ENCODE measurements at places on chromosomes 2 and 18.

GRCh38 chr18:63868546-63868945, 19.0 kb upstream of the SERPINB2 start:
- DNase-seq: no peak

DNA sequence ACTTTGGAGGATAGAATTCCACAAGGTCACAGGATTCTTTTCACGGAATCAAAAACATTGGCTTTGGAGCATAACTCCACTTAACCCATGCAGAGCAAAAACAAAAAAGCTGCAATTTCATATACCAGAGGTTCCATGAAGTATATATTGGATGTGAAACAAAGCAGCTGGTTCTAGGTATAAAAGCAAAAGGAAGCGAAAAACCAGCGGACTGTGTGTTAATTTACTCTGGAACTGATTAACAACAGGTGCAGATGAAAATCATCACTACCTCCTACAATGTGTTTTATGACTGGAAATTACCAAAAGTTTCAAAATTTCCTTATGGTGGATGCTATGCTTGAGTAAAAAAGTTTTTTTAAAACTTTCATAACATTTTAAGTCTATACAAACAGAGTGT, 54.4 kb upstream of the LINC00305 start:
- DNase-seq: no peak

GRCh38 chr2:39608686-39609441, 56.9 kb upstream of the TMEM178A start:
- no peak for DNase-seq

GRCh38 chr2:58798676-58799208, 557.6 kb upstream of the FANCL start:
- no peak for DNase-seq

- DNase-seq: no peak
Observed at GRCh38 chr2:101410746-101411145, 23.4 kb upstream of the CREG2 start.

- DNase-seq: no peak
Observed at GRCh38 chr2:239278941-239279365, 121.9 kb downstream of the HDAC4 start.

- no peak for DNase-seq
Observed at GRCh38 chr2:30900381-30900780, 93.1 kb upstream of the CAPN13 start.

- no peak for DNase-seq
Observed at GRCh38 chr2:68108120-68108519, 45.3 kb upstream of the C1D start.

- DNase-seq: no peak
Observed at GRCh38 chr2:136250131-136250530, 132.2 kb upstream of the CXCR4 start.

GRCh38 chr2:233700028-233700635, 7.4 kb downstream of the UGT1A6 start:
- DNase-seq: peak; percentile 96

DNA sequence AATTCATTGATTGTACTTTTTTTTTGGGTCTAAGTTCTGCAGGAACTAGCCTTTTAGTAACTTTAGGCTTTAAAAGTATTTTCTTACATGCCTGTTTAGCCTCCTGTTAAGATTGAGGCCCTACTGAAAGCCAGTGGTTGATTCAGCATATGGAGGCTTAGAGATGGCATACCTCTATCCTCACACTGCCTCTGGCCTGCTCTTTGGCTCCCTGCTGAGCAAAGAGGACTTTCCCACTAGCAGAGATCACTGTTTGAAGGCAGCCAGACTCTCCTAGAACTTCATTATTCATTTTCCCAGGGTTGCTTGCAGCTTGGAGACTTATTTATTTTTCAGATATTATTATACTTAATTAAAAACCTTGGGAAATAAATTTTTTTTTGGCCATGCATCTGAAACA, 405.6 kb upstream of the MEX3C start:
- no peak for DNase-seq

GRCh38 chr2:69437751-69438154, 518 bp upstream of the NFU1 start:
- no peak for DNase-seq

- no peak for DNase-seq
Observed at GRCh38 chr18:59898093-59898492, 1.7 kb upstream of the PMAIP1 start.

DNA sequence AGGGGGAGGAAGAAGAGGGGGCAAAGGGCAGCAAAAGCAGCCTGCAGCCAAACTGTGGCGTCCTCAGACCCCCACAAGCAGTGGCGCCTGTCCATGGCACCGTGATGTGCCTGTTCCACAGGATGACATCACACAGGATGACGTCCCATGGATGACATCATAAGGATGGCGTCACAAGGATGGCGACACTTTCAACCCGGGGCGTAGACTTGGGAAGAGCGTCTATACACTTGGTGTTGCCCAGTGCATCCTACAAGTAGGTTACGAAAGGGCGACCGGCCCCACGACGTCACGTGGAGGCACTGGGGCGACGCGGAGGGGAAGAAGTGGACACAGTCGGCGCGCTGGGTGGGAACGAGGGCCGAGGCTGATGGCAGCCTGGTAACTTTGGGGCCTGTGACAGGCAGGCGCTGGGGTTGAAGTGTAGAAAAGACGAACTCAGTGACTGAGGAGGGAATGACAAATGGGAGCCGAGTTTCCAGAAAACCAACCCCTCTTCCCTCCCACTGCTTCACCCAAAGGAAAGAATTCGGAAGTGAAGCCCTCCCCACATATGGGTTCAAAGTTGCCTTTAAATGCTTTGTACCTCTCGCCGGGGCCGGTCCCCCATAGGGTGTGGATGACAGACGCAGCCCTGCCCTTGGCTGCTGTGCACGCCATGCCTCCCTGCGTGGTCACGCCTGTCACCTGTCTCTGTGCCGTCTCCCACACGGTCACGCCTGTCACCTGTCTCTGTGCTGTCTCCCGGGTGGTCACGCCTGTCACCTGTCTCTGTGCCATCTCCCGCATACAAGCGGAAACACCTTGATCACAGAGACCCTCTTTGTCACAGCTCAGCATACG, 13.4 kb upstream of the KCNG2 start:
- no peak for DNase-seq

GRCh38 chr2:235357881-235358280, 136.0 kb upstream of the AGAP1 start:
- no peak for DNase-seq

DNA sequence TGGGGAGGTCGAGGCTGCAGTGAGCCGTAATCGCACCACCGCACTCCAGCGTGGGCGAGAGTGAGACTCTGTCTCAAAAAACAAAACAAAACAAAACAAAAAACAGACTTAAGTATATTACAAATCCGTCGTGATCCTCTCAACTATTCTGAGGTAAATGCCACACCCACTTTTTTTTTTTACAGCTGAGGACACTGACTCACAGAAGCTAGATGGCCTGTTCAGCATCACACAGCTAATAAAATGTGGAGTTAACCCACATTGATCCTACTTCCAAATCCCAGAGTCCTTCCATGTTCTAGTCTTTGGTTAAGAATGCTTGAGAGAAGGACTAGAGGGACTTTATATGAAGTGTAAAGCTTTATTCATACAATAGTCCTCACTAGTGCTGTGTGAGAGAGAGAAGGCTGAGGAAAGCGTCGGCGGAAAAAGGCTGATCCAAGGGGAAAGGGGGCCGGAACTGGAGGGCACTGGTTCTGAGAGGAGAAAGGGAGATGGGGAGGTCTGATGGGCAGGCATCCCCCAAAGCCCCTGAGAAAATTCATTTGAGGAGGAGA, 627 bp downstream of the RNF25 start:
- peak; percentile 35 for DNase-seq

DNA sequence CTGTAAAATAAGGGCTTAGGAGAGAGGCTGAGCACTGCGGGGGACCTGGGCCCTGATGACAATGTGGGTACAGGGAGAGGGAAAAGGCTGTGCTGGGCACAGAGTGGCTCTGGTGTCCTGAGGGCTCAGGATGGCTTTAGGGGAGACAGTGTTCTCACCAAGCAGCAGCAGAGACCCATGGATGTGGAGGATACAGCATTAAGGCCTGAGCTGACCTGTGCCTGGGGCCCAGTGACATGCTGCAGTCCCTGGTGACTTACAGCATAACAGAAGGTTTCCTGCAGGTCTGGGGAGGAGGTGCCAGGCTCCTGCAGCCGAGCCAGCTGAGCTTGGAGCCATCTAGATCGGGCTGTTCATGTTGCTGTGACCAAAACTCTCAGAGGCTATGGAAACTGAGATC, 191.3 kb upstream of the SMAD2 start:
- DNase-seq: no peak

- DNase-seq: no peak
Observed at GRCh38 chr2:120797421-120798221, 62.0 kb downstream of the GLI2 start.

GRCh38 chr2:172234716-172235691, 132.3 kb upstream of the DLX2 start:
- DNase-seq: peak; percentile 74

- DNase-seq: peak; percentile 79
Observed at GRCh38 chr2:47174733-47175361, 19.7 kb upstream of the STPG4 start.

GRCh38 chr2:184596819-184597411, 1.4 kb upstream of the ZNF804A start:
- DNase-seq: peak; percentile 74

DNA sequence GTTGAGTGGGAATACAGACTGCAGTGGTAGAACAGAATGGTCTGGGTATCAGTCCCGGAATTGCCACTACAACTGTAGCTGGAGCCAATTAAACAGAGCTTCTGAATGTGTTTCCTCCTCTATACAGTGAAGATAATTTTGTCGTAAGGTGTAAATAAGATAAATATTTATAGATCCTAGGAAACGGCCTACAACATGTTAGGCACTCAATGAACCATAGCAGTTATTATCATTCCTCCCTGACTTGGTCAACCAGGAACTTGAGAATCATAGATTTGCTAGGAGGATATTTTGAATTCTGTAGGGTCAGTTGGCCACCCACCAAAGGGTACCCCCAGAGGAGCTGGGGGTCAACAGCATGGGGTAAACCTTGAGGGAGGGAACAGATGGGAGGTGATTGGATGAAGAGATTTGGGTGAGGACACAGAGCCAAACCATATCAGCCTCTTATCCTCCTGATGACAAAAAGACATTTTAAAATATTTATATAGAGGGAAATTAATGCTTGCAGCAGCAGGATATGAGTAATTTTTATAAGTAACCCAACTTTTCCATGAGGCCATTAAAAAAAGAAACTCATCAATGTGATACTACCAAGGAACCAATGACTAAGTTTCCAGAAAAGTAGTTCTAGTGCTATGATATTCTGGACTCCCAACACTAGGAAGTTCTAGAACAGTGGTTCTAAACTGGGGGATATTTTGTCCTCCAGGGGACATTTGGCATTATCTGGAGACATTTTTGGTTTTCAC, 4.0 kb downstream of the DHRS9 start:
- DNase-seq: no peak

DNA sequence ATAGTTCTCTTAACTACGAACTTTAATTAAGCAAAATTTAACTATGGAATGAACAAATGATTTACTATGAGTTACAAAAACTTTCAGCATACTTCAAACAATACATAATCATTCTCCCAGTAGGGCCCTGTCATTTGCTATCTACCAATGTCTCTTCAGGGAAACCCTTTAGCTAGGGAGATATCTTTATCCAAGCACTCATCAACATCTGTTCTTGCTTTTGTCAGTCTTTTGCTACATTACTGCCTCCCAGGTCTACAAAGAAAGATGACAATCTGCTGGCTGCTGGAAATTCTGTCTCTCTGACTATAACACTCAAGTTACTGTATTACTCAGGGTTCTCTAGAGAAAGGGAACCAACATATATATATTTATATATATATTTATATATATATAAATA, 1626.3 kb upstream of the CELF4 start:
- DNase-seq: peak; percentile 3

GRCh38 chr2:172430678-172431077, 3.3 kb downstream of the ITGA6 start:
- no peak for DNase-seq

DNA sequence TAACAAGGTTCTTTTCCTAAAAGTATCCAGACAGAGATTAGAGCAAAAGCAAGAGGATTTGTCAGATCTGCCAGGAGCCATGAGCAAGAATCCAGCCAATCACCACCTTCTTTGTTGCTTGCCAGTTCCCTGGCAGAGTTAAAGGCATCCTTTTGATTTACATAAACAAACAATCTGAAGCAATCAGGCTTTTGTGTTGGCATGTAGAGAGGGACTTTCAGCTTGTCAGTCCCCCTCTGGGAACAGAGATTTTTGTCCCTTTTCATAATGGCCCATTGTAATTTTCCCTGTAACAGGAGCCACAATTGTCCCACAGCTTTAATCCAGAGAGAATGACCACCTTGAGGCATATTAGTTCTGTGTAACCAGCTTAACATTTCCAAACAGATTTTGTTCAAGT, at the start of gene ERMN:
Gene ERMN (minus strand): TSS at position 39 of the 400 bp plus-strand sequence. CDS start 182 bp downstream, outside the sequence.
- no peak for DNase-seq

- DNase-seq: no peak
Observed at GRCh38 chr18:48953104-48953706, 2.4 kb upstream of the SMAD7 start.

GRCh38 chr18:47615043-47615442, 315.4 kb downstream of the SMAD2 start:
- no peak for DNase-seq

GRCh38 chr18:9741793-9742523, 33.9 kb downstream of the RAB31 start:
- DNase-seq: no peak

GRCh38 chr18:51614967-51615571, 417.6 kb upstream of the MEX3C start:
- DNase-seq: no peak

- DNase-seq: no peak
Observed at GRCh38 chr2:157836531-157836930, 39.6 kb downstream of the ACVR1 start.

DNA sequence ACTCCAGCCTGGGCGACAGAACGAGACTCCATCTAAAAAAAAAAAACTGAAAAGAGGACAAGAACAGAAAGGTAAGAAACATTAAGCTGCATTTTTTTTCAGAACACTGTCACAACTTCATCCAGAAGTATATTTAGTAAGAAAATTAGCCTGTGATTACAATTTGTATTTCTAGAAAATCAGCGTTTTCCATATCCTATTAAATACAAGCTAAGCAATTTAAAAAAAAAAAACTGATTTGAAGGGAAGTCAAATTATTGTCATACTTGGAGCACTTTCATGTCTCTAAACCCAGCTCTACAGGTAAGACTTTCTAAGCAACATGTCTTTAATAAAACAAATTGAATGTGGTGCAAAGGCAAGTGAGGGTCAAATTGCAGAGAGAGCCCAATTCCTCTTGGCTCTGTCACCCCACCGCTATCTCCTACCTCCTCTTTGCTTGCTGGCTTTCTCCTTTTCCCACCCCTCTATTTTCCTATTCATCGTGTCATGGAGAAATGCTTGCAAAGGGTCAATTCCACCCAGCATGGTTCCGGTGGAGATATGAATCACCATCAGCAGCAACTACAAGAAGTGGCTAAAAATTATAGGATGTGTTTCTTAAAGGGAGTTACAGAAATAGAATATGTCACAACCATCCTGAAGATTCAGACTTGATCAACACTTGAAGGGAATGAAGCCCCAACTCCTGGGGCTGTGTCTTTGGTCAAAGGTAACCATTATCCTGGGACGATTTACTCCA, 68.4 kb upstream of the BCL11A start:
- no peak for DNase-seq
